ENCODE measurements at places on chromosomes 4 and X. TPM values are rescaled to one million over a fixed set of nuclear protein-coding genes. Genes with fewer than 3 reads are reported as not detected.

DNA sequence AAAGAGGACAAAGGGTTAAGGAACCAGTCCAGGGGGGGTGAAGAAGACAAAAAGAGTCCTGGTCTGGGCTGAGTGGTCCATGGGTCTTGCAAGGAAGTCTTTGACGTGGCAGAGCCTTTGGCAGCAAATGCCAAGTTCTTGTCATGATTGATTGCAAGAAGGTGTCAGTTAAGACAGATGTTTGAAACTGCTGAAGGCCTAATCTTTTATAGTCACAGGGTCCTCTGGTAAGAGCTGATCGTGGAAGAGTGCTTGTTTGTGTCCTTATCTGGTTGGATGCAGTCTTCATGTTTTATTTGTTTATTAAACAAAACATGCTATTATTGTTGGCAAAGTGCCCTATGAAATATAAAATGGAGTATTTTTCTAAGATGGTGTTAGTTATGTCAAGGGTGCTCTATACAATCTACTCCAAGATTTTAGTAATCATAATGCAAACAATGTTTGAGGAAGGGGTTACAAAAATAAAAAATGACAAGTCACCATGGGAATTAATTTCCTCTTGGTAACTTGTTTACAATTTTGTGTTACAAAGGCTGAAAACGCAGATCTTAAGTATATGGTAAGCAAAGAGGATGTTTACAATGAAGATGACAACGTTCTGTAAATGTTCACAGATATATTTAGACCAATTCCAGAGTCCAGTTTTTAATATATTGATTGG lies 85.9 kb downstream of the MAGED4 start:
- DNase-seq = no peak
- no peaks in the 10 kb centered on the region for H3K4me1 ChIP-seq
- peaks cover 2% of the 10 kb centered on the region for H3K27me3 ChIP-seq
- no peaks in the 10 kb centered on the region for H3K36me3 ChIP-seq

GRCh38 chr4:139767168-139767567 lies 101.5 kb downstream of the MGST2 start:
- no peak overlapping the region for H3K4me3 ChIP-seq
- no peak for DNase-seq
- H3K4me1 ChIP-seq = no peaks in the 10 kb centered on the region
- H3K27me3 ChIP-seq = peaks cover 7% of the 10 kb centered on the region

DNA sequence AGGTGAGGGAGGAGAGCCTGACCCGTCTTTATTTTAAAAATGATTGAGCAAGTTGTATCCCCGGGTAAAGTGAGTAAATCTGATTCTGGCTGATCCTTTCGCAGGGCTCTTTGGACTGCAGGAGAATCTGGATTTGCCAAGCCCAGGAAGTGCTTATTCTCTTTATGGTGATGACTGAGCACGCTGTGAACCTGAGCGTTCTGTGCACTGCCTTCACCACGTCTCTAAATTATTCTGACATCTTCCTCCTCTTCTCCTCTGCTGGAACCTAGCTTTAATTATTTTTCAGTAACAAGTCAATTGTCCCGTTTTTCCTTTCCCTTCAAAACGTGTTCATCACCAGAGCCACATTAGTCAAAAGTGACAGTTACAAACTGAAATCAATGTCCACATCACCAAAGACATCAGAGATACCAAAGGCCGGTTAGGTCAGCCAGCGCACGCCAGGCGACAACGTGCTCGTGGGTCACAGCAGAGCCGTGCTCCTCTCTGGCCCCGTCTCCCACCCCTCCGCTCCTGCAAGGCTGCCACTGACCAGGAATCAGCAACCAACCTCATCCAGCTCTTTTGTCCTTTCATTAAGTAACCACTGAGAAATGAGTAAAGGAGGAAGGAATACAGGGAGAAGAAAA lies 74.3 kb downstream of the DCTD start:
- no peak overlapping the region for H3K27ac ChIP-seq
- DNase-seq = no peak
- H3K4me3 ChIP-seq = no peak overlapping the region
- H3K27me3 ChIP-seq = peaks cover 5% of the 10 kb centered on the region
- H3K4me1 ChIP-seq = no peaks in the 10 kb centered on the region

CLIC2 gene
- total RNA-seq = 0.20 TPM

- H3K36me3 ChIP-seq = peaks cover 11% of the 10 kb centered on the region
- H3K4me3 ChIP-seq = no peak overlapping the region
- no peaks in the 10 kb centered on the region for H3K27me3 ChIP-seq
Measured at GRCh38 chr4:123232439-123232838, 164.2 kb upstream of the SPRY1 start.
